NCI-H510A treated with DMSO at 0.1 percent for 48 hours (cell line): ENCODE measurements at places on chromosomes 5 and 9.

GRCh38 chr5:159322180-159322579 lies 8.1 kb downstream of the IL12B start:
- DNase-seq, result no peak

- DNase-seq, result no peak
These were observed 159.7 kb upstream of the TLX3 start for GRCh38 chr5:171149333-171149732.

DNA sequence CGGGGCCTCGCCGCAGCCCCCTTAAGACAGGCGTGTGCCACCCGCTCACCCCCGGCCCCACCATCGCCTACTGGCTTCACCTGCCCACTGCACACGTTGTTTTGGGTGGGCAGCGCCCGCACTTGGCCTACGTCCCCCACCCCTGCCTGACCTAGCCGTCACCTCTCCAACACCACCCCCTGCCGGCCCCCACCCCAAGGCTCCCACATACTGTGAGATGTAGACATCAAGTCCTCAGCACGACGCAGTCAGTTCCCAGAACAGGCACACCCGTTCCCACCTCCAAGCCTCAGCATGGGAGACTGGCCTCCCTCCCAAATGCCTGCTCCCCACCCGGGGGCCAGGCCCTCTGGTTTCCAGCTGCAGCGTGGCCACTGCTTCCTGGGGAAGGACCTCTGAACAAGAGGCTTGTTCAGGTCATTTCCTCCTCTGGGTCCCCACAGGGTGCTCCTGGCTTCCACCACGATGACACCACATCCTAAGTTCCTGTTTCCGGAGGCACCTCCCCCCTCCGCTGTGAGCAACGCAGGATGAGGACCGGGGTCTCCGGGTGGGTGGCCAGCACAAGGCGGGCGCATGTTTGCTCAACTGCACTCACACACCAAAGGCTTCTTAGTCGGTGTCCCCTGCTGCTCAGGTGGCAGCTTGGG lies 11.3 kb downstream of the DBN1 start:
- DNase-seq, result no peak

DNA sequence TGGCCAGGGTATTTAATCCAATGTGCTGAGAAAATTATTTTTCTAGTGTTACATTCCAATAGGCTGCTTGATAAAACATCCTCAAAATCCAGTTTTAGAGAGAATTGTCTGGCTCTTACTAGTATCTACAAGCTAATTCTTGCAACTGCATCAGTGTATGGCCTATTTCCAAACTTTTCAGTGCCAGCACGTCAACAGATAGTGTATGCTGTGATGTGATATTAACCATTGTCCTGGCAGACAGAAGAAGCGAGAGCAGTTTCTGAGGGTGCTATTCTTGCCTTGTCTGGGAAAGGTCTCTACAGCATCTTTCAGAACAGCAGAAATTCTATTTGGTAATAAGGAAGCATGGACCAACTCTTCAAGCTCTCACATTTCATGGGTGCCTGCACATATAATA lies 174.2 kb upstream of the CDH12 start:
- no peak for DNase-seq

GRCh38 chr9:96140296-96141127 lies 161.5 kb downstream of the HSD17B3 start:
- no peak for DNase-seq

DNA sequence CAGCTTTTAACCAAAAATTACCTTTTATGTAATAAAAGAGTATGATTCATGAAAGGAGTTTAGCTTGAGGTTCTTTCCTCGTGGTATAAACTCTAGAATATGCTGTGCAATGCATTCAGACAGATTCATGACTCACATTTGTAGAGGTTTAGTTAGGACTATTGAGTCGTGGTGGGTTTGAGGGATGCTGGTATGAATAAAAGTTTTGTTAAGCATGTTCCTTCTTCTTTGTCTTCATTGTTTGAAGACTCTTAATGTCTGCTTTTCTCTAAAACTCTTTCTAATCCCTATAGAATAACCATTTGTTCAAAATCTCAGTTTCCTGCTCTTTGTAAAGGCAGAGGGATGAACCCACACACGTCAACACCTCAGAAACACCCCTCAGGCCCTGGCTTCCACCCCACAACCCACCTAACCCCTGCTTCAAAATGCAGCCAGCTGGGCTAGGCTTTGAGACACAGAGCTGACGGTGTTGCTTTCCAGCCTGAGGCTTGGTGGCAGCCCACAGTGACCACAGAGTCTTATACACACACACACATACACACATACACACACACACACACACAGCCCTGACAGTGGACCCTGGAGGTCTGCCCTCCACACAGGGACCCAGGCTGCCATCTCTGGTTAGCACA lies 69.0 kb upstream of the IRX1 start:
- DNase-seq, result no peak

DNA sequence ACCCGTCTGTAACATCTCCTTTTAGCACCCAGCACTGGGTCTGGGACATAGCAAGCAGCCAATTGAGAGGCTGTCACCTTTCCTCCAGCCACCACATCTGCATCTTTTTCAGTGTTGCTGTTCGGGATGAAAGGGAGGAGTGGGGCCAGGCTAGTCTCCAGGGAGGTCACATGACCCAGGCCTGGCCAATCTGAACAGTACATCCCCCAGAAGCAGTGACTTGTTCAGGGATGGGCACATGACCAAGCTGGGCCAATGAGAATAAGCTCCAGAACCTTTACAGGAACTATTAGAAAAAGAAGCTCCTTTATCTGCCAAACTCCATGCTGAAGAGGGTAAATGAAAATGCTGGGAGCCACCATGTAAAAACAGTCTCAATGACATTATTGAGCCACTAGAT lies 359.0 kb downstream of the SLIT3 start:
- no peak for DNase-seq

- DNase-seq, result no peak
These were observed 265.8 kb upstream of the GRIA1 start for GRCh38 chr5:153224651-153225050.

GRCh38 chr5:137320056-137321045 lies 178.8 kb downstream of the SPOCK1 start:
- peak; percentile 51 for DNase-seq

GRCh38 chr5:37835380-37835973 lies 4.4 kb downstream of the GDNF start:
- no peak for DNase-seq

- DNase-seq, result no peak
These were observed 93.6 kb downstream of the UHRF2 start for GRCh38 chr9:6506571-6506970.

DNA sequence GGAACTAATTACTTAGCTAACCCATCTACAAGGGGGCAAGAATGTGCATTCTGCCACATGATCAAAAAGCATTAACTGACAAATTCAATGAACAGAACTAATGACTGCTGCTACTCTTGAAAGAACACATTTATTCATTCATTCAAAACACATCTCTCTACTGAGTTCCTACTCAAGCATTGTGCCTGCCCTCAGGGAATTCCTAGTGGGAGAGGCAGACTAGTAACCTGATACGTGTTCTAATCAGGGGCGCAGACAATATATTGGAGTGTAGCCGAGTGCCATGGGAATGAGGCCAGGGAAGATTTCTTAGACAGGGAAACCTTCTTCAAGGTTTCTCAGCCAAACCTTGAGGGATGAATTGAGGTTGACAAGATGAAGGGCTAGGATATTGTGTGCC lies 56.7 kb upstream of the PAPPA start:
- no peak for DNase-seq

DNA sequence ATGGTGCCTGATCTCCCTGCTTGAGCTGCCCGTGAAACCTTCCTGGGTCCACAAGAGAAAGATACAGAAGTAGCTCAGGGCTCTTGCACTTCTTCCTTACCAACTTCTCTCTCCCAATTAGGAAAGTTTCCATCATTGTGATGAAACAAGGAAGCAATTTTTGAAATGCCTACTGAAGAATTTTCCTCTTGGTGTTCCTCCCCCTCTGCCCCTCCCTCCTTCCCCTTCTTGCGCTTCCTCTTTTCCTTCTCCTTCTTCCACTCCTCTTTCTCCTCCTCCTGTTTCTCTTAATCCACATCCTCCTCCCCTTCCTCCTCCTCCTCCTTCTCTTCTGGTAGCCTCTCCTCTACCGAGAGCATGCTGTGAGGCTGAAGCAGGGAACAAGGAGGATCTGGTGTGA lies 36.3 kb upstream of the OTULINL start:
- DNase-seq, result no peak

DNA sequence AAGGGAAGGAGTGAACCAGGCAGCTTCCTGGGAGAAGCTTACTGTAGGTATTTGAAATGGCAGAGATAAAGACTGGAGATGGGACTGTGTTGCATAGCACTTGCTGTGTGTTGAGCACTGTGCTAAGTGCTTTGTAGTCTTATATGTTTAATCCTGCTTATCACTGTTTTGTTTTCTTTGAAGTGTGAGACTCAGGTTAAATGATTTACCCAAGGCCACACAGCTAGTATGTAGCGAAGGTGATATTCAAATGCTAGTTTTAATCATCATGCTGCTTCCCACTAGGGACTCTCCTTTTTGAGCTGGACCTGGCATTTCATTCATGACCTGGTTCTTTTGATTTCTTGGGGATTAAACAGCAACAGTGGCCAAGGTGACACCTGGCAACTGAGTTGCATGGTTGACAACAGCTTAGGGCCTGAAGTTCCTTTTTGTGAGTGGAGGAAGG lies 35.3 kb upstream of the SPRY4 start:
- no peak for DNase-seq

GRCh38 chr5:2399096-2399495 lies 352.4 kb downstream of the IRX2 start:
- DNase-seq, result no peak

DNA sequence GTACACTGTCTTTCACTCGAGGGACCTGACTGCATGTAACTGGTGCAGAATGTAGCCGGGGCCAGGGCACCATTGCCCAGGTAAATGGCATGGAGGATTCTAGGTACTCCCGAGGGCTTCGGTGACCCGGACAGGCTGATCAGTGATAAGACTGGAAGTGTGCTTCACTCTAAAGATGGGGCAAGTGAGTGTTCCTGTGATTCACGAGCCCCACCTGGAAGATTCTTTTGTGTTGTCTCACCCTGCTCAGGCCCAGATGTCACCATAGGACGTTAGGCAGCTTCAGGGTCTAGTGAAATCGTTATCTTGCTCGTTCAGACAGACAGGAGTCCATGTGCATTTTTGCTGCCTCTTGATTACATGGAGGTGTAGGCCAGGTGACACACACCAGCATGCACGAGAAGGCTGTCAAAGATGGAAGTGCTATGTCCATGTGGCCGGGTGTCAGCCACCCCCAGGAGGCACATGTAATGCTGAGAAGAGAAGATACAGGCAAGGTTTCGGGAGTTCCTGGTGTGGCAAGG lies 73.9 kb downstream of the WNK2 start:
- DNase-seq, result no peak

DNA sequence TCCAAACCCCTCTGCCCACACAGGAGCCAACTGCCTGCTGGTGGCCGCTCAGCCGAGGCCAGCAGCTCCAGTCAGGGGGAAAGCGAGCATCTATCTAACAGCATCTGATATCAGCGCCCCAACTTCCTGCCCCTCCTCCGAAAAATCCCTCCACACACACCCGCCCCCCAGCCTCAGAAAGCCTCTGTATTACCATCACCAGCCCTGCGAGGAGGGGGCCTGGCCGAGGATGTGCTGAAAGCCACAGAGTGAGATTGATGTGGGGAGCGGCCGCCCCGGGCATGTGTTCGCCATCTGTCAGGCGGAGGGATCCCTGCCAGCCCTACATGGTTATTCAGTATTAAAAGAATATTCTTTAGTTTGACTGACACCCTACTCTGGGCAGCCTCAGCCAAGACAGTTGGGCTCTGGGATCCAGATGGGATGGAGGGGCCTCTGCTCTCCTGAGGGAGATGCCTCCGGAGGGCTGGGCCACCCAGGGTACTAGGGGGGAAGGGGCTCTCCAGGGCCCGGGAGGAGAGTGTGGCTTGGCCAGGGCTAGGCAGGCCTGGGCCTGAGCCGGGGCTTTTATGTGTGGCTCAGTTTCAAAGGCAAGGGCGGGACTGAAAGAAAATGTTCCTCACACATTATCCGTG lies 98.0 kb downstream of the HSD17B3 start:
- DNase-seq, result no peak

- DNase-seq, result no peak
These were observed 970 bp upstream of the ARRDC1 start for GRCh38 chr9:137604345-137605086.

DNA sequence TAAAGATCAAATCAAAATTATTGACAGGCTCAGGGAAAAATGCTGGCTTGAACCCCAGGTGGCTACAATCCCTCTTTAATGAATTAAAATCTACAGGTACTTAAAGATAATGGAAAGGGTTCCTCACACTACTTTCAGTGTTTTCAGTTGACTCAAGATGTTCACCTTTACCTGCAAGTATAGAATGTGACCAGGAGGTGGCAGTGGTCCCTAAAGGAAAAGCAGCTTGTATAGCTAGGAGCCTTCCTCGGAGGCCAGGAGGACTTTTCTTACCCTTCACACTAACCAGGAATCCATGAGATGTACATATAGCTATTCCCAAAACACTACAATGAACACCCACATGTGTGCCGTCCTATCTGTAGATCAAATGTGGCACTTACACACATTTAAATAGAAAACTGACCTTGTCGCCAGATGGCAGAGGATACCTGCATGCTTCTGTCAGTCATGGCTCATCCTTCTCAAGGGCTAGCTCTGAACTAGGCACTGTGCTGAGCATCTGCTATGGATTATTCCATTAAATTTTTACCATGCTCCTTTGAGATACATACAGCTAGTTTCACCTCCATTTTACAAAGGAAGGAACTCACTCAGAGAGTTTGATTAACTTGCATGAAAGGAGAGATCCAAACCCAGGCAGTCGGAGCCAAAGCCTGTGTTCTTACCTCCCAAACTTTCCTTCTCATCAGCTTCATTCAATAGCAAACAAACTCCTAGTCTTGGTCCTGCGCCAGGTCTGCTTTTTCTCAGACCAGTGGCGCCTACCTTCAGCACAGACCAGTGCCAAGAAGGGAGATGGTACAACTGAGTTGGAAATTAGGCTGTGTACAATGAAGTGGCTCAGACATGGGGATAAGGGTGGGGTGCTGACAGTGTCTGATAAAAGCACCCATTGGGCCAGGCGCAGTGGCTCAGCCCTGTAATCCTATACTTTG lies 24.5 kb downstream of the C9orf152 start:
- DNase-seq, result peak; percentile 94

DNA sequence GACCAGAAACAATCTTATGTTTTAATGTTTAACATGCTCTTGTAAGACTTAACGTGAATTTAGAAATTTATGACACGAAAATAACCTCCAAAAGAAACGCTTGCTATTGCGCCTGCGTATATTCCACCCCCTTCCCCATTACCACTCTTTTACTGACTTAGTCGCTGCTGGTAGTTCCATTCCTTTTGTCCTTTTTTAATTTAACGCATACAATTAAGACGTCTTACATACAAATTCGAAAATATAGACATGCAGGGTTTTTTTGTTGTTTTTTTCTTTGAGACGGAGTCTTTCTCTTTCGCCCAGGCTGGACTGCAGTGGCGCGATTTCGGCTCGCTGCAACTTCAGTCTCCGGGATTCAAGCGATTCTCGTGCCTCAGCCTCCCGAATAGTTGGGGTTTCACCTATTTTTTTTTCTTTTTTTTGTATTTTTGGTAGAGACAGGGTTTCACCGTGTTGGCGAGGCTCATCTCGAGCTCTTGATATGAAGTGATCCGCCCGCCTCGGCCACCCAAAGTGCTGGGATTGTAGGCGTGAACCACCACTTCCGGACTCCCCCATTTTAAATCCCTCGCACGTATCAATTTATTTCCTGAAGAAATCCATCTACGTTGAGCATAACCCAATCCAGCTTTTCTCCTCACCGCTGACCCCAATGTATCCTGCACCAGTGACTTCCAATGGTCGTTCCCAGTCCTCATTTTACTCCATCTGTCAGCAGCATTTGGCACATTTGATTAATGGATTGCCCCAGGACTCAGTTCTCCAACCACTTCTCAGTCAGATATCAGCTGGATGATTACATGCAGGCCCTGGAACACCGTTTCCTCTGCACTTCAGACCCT lies 684 bp upstream of the MED7 start:
- peak; percentile 27 for DNase-seq

GRCh38 chr5:68245319-68245718 lies 29.8 kb downstream of the PIK3R1 start:
- DNase-seq, result no peak
